ENCODE measurements at places on chromosomes 5 and 9.

DNA sequence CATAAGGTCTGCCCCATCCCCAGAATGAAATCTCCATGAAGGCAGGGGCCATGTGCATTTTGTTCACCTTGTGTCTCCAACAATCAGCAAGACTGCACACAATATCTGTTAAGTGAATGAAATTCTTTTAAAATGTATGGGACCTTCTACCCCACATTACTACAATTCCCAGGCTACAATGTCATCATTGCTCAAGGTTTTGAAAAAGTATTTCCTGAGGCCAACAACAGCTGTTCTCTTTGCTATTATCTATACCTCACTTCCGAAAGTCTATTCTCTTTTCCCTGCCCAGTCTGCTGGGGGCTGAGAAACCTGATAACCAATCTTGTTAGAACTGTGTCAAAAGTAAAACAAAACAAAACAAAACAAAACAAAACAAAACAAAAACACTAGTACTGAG is 29.2 kb downstream of the HOMER1 start:
- DNase-seq: no peak

DNA sequence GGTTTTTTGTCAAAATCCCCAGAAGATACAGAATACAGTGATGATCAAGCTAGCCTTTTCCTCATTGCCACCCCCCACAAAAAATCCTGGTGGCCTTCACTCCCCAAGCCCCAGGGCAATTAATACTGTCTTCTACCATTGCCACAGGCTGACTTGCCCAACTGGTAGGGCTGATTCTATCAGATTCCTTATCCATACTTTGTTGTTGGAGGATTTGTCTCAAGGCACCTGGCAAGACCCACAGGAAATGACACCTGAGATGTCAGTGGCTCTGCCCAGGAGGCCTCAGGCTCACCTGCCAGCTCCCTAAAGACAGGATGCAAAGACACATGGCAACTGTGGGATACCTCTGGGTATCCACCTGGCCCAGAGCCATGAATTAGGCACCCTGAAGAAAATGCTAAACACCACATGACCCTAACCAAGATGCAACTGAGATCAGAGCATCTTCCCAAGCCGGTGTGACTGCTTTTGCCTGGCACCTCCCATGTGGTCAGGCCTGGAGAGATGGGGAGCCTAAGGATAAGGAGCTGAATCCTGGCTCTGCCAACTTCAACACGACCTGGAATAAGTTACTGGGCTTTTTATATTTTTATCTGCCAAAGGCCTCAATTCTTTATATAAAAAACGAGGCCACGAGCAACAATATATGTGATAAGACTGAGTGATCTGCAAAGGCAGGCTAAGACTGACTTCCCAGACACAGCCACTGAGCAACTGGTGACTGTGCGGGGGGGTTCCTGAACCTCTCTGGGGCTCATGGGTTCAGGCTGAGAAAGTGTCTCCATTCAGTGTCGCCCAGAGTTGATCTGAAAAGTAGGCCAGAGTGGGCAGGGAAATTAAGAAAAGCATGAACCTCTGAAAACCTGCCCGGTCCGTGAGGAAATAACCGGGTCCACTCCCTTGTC is 944 bp downstream of the ATOX1 start:
- no peak for DNase-seq

DNA sequence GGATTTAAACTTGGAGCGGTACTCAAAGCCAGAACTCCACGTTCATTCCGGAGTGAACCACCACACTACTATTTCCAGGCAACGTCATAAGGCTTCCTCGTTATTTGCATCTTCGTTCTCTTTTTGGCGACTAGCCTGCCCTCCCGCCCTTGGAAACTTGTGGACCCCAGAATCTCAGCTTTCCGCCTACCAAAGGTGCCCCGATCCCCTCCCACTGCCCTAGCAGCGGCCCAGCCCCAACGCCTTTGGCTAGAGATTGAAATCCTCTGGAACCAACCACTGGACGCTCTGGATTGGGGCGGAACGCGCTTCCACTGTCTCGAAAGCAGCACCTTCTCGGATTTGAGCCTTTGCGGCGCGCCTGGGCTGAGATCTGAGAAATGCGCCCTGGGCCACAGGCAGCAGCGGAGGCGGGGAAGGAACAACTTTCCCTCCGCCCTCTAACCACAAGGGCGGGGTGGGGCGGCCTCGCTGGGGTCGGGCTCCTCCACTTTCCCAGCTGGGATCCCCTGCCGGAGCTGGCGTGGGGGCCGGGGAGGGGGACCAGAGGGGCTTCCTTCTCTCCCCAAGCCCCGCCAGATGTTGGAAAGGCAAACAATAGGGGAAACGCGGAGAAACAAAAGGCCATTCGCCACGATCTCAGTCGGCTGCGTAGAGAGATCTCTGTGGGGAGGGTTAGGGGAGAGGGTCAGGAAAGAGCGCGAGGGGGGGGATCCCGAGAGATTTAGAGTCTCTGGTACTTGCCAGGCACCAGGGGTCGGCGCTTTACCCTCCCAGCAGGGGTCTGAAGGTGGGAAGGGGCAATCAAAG is 1.3 kb downstream of the MOB3B start:
- no peak for DNase-seq

DNA sequence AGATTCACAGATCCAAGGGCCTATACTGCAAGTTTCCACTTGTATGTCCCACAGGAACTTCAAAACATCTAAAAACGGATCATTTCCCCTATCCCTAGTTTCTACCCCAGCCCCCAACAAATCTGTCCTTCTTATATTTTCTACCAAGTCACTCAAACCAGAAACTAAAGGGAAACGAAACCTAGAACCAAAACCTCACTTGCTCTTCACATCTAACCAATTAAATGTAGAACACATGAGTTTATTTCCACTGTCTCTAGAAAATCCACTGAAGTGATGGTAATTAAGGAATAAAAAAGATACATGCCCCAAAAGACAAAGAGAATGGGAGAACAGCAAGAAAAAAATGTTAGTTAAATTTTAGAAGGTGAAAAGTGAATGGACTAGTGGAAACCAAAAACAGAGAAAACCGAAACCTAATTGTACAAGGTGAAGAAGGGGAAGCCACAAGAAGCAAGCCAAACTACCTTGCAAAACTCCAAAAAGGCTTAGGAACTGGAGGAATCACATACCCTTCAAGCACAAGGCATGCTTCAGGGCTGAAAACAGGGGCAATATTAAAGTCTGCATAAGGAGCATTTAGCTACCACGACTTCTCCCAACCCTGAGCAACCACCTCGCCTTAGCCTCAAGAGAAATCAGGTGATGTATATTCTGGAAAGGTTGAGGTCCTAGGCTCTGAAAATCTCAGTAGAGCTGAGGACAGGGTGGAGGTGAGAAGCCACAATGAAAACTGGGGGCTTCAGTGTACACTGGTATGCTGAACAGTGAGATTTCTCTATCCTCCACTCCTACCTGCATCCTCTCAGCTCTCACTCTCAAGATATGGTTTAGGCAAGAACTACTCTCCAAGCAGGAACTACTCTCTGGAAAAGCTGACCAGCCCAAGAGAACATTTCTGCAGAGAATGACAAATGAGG is 11.1 kb downstream of the SMU1 start:
- no peak for DNase-seq

DNA sequence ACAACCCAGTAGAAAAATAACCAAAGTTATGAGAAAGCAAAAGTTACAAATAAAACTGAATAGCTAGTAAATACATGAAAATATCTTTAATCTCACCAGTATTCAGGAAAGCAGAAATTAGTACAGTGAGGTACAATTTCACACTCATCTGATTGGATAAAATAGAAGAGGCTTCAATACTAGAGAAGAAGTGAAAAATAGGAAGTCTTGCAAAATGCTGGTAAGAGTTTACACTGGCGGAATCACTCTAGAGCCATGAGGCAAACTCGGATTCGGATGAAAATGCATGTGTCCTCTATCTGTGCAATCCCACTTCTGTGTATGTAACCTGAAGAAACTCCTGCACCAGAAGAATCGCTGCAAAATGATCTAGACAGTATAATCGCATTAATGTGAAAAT is 128.9 kb downstream of the CCDC192 start:
- DNase-seq: no peak

GRCh38 chr5:171673328-171673727 is 112.3 kb upstream of the SMIM23 start:
- peak; percentile 38 for DNase-seq

Measured in NCI-H1092 (cell line).